ENCODE measurements at places on chromosomes 16 and 17. TPM values are rescaled to one million over a fixed set of nuclear protein-coding genes. Genes with fewer than 3 reads are reported as not detected.
A peak's percentile ranks its signal among the peaks of the same experiment; 100 is the strongest.

The CCL18 gene
- total RNA-seq: 11.0 TPM

The KRTAP1-1 gene
- total RNA-seq: not detected

The IL34 gene
- total RNA-seq: 89.2 TPM

The AFMID gene
- 27.0 TPM for total RNA-seq

The GPR179 gene
- not detected for total RNA-seq

The CFAP97D1 gene
- total RNA-seq: not detected

The PRDM7 gene
- not detected for total RNA-seq

The SPATA32 gene
- total RNA-seq: not detected

DNA sequence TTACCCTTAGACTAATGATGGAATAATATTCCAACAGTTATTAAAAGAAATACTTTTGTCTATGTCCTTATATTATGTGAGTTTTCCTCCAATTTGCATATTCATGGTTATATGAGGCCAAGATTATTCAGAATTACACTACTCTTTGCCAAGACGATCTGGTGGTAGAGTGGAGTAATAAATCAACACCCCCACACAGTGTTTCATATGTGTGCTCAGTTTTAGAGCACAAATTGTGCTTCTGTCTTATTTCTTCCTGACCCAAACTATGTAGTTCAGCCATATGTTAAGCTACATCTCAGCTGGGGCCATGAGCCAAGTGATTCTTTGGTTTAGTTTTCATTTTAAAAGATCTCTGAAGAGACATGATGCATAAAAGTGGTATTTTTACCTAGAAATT, 26.9 kb upstream of the PPM1E start:
- no peak for DNase-seq

DNA sequence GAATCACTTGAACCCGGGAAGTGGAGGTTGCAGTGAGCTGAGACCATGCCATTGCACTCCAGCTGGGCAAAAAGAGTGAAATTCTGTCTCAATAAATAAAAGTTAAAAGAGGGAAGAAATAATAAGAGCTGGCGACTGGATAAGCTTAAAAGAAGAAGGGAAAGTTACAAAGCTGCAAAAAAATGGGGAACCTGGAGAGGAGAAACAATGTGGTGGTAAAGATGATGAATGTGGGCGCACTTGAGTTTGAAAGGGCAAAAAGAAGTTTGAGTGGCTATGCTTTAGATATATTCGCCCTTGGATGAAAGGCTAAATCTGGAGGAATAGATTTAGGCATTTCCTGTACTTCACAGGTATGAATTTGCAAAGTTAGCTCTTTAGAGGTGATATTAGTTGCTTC, 53.0 kb upstream of the YPEL2 start:
- DNase-seq: no peak

- DNase-seq: no peak
Measured at GRCh38 chr16:85132456-85133289, 20.4 kb upstream of the CIBAR2 start.

DNA sequence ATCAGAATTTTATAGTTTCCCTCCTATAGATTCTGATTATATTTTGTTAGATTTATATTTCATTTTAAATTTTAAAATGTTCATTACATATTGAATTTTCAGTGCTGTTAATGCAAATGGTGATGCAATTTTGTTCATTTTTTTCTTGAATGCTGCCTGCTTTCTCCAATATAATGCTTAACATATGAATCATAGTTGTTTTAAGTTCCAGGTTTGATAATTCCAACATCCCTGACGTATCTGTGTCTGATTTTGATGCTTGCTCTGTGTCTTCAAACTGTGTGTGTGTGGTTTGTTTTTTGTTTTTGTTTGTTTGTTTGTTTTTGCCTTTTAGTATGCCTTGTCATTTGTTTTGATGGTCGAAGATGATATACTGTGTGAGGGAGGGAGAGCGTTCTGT, 134.7 kb upstream of the ELAC2 start:
- no peak for DNase-seq

DNA sequence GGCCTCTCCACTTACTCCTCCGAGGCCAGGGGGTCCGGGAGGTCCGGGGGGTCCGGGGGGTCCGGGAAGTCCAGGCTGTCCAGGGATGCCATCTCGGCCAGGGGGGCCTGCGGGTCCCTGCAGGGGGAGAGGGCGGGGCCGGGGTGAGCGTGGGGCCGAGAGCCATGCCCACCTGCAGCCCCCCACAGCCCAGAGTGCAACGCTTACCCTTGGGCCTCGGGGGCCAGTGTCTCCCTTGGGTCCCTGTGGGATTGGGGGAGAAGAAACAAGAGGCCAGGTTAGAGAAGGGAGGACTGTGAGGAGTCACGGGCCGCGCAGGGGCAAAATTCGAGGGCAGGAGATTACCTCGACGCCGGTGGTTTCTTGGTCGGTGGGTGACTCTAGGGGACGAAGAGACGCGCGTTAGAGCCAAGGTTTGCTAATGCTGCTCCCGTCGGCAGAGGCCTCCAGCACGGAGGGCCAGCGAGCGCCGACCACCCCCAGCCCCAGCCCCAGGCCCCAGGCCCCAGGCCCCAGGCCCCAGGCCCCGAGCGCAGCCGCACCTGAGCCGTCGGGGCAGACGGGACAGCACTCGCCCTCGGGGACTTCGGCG, 2.1 kb downstream of the COL1A1 start:
- DNase-seq: peak; percentile 76

- no peak for DNase-seq
Measured at GRCh38 chr17:14942526-14943190, 322.5 kb downstream of the PMP22 start.

- DNase-seq: no peak
Measured at GRCh38 chr17:16293931-16294330, 59.3 kb downstream of the CENPV start.

GRCh38 chr17:59362811-59363205, 31.4 kb downstream of the YPEL2 start:
- DNase-seq: no peak

DNA sequence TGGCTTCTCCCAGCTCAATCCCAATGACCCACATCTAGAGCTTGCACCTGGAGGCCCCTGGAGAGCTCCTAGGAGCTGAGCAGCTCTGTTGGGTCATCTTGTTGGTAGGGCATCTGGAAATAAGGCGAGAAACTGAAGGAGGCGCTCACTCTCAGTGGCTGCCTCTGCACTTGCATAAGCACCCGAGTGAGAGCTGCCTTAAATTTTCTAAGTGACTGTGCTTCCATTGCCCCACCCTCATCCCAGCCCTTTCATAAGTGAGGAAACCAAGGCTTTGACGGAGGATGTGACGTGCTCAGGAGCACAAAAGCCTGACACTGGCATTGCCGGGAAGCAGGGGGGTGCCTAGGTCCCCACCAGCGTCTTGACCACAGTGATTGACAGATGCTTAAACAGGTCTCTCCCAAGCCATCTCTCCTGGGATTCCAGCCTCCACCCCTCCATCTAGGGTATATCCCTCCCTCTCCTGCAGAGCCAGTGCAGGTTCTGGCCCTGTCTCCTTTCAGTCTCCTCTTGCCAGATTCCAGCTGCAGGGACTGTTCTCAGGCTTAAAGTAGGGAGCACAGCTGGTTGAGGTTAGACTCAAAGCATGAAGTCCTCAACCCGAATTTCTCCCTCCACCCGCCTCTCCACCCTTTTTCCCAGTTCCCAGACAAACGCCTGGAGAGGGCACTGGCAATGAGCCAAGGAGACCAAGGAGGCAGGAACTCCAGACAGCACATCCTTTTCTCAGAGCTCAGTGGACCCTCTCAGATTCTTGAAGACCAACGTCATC, 113.7 kb downstream of the IRX5 start:
- DNase-seq: no peak

- DNase-seq: no peak
Measured at GRCh38 chr16:86277221-86277620, 233.1 kb upstream of the FOXF1 start.

DNA sequence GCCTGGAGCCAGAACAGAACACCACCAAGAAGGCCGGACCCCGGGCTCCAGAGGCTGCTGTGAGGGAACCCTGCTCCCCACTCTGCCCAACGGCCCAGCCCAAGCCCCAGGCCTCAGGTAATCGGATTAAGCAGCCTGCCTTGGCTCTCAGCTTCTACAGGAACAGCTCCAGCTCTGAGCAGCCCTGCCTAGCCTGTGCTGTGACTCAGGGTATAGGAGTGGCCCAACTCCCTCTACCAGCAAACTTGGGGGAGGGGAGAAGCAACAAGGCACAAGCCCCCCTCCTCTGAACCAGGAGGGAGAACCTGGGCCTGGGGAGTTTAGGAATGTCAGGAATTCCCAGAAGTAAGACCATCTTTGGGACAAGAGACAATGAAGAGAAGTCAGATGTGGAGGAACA, 849 bp upstream of the SOX15 start:
- no peak for DNase-seq

DNA sequence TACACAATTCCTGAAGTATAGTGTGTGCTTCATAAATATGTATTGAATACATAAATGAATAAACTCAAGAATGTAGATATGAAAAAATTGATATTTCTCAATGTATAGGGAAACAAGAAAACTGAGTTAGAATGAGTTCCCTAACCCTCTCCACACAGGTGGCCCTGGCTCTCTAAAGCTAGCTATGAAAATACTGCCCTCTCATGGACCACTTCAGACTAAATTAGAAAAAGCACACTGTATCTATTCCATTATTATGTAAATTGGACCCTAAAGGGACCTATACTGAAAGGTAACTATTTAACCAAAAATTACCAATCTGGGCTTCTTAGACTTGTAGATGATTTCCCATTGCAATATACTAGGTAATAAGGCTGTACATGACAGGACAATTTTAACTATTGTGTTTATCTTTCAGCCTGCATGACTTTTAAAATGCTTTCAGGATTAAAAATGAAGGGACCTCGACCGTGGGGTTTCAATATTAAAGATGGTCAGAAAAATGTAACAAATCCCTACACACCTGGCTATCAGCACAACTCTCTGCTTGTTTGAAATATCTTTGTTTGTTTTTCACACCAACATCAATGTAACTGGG, 672.5 kb upstream of the KIF2B start:
- DNase-seq: no peak

GRCh38 chr17:9166788-9167187, 145.5 kb downstream of the NTN1 start:
- DNase-seq: no peak

- DNase-seq: no peak
Measured at GRCh38 chr16:30383521-30383920, 1.2 kb upstream of the SEPTIN1 start.

DNA sequence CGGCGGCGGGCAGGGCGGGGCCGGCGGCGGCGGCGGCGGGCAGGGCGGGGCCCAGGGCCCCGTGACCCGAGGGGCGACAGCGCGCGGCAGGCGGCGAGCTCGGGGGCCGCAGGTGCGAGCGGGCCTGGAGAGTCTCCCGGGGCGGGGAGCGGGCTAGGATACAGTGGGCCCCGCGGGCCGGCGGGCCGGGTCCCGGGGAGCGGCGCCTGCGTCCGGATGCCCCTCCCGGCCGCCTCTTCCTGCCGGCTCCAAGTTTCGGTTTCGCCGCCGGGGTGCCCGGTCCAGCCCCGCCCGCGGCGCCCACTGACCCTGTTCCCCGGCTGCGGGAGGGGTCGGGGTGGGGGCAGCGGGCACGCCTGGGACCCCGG, at the start of gene RNF213:
Gene RNF213, plus strand, starts transcription at position 62 of the 368 bp plus-strand sequence. CDS start 2,830 bp downstream, outside the sequence.
- peak; percentile 95 for DNase-seq

DNA sequence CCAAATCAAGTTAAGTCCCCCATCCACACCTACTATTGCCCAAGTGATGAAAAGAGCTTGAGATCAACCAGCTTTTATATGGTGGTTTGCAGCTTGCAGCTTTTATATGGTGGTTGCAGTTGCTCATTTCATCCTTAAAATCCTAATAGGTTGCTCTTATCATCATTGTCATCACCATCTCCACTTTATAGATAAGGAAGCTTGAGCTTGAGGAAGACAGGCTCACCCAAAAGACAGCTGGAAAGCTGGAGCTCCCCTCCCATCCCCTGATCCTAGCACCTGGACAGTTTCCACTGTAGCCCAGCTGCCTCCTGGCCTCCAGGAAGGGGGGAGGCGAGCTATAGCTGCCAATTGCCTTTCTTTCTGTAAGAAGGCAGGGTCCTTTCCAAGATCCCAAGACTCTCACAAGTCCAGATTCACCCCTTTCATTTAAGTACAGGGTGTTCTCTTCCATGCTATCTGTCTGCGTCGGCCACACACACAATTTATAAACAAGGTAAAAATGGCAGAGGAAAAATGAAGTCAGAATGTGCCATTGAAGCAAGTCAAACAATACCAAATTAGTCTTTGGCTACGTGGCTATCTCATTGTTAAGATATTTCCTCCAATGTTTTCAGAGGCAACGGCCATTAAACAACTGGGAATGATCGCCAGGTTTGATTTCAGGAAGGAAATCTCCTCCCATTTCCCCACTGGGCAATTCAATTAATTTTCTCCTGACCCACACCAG, 63.3 kb downstream of the PECAM1 start:
- DNase-seq: no peak

GRCh38 chr17:12730931-12731521, 58.3 kb upstream of the ARHGAP44 start:
- no peak for DNase-seq

DNA sequence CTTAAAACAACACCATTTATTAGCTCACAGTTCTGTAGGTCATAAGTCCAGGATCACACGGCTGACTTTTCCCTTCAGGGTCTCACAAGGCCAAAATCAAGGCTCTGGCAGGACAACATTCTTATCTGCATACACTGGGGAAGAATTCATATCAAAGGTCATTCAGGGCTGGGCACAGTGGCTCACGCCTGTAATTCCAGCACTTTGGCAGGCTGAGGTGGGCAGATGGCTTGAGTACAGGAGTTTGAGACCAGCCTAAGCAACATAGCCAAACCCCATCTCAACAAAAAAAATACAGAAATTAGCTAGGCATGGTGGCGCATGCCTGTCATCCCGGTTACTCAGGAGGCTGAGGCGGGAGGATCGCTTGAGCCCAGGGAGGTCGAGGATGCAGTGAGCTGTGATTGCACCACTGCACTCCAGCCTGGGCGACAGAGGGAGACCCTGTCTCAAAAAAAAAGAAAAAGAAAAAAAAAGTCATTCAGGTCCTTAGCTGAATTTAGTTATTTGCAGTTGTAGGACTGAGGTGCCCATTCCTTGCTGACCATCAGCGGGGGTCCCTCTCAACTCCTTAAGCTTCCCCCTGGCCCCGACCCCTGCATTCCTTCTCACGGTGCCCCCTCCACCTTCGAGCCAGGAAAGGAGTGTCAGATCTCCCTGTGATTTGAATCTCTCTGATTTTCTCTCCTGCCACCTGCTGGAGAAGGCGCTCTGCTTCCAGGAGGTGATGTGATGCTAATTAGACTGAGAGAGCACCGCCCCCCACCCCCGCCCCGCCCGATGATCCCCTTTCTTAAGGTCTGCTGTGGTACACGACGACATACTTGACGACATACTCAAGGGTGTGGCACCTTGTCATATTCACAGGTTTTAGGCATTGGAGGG, 91.8 kb upstream of the CLEC18A start:
- DNase-seq: no peak

- no peak for DNase-seq
Measured at GRCh38 chr16:4936991-4937781, at the start of gene PPL. Gene PPL (minus strand): TSS chr16:4937148. CDS start chr16:4937045, 103 bp downstream.

- no peak for DNase-seq
Measured at GRCh38 chr17:36773039-36773438, 164.2 kb upstream of the LHX1 start.
